K562 (cell line): ENCODE measurements at places on chromosomes 13 and 19.

DNA sequence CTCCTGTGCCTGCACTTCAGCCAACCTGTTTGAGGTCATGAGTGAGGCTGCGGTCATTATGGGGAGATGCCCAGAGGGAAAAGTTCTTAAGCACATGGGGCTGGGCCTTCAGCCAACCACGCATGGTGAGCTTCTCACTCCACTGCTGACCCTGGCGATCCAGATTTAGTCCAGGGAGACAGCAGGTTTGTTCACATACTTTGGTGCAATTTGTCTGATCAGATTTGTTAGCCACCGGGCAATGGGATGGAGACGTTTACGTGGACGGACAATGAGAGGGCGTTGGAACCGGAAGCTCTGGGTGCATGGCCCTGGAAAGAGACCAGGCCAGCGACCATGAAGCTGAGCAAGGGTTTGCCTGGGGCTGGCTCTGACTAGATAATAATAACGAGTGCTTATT is 56.2 kb downstream of the RGCC start:
- DNase-seq = no peak

DNA sequence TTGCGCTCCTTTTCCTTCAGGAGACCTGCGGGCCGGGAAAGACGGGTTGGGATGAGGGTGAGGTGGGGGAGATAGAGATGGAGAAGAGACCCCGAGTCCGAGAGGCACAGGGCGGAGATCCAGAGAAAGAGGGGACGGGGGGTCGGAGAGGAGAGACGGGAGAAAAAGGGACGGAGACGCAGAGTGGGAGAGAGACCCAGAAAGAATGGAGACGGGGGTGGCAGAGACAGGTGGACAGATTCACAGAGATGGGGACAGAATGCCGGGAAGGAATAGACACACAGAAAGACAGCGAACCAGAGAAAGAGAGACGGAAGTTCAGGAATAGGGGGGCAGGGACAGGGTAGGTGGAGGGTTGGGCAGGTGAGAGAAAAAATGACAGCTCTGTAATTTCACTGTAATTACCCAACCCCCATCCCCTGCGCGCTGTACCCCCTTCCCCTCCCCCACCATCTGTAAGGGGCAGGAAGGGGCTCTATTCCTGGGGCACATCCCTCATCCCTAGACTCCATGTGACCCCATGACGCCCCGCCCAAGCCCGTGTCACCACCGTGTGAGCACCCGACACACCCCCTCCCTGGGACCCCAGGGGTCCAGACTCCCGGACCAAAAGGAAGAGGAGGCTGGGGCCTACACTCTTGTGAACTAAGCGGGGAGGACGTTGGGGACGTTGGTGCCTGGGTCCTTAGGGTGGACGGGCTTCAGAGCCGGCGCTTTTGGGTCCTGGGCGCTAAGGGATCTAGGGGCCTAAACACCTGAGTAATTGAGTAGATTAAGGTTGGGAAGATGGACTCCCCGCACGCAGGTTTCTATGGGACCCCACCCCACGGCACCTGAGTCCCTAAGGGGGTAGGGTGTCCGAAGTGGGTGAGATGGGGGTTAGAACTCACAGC is 967 bp downstream of the DBP start:
- no peak for DNase-seq

DNA sequence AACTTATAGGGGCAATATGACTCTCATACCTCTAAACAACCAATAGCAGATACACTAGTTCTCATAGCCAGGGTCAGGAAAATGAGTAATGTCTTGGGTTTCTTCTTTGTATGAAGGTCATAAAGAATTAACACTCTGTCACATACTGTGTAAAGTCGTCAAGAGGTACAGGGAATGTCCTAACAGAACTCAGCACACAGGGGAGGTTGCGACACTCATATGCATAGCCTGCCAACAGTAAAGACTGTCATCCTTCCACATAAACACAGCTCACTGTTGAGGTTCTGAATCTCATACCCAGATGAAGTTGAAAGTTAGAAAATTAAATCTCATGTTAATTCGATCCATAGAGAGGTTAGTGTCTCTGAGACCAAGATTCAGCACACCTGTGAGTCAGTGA is 34.2 kb upstream of the ZNF254 start:
- no peak for DNase-seq

DNA sequence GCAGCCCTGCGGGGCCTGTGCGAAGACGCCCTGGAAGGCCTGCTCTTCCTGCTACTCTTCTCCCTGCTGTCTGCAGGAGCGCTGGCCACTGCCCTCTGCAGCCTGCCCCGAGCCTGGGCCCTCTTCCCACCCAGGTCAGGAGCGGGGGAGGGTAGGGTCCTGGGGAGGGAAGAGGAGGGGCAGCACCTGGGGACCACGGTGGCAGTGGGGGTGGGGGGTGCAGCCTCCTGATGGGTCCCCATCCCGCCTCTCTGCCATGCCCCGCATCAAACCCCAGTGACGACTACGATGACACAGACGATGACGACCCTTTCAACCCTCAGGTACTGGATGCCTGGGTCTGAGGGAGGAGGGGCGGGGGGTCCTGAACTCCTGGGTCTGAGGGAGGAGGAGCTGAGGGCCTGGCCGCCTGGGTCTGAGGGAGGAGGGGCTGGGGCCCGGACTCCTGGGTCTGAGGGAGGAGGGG is 13.4 kb upstream of the LENG8 start:
- DNase-seq = no peak

DNA sequence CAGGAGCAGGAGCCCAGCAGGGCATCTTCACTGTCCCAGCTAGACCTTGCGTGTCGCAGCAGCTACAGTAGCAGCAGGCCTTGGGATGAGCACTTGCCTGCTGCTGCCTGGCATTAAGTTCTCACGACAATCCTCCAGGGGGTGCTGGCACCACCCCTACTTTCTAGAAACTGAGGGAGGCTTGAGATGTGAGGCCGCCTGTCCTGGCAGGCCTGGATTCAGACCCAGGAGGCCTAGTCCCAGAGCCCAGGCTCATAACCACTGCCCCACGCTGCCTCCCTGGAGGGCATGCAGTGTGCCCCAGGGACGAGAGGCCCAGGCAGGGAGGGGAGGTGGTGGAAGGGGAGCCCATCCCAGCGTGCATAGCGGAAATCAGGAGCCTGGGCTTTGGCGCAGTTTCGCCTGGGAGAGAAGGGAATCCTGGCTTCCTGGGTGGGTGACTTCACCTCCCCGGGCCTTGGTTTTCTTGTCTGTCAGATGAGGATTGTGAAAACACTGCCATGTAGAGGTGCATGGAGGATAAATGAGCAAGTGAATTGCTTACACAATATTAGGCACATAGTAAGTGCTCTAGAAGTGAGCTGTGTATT is 26.1 kb downstream of the PPP5C start:
- DNase-seq = no peak

DNA sequence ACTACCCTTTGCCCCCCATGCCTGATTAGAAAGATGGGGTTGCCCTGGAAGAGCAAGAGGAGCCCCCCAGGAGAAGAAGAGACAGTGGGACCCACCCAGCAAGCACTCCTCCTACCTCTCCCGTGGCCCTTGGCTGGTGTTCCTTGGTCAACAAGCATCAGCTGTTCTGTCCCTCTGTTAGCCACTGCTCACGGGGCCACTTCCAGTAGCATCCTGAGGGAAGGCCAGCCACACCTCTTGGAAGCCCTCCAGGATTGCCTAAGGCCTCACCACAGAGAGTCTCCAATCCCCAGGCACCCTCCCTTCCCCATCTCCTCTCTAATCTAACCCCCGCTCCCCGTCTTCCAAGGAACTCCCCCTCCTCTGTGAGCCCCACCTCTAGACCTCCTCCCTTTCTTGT is 15.1 kb upstream of the DPP9 start:
- no peak for DNase-seq

GRCh38 chr13:54950546-54950945 is 1921.9 kb downstream of the OLFM4 start:
- no peak for DNase-seq

DNA sequence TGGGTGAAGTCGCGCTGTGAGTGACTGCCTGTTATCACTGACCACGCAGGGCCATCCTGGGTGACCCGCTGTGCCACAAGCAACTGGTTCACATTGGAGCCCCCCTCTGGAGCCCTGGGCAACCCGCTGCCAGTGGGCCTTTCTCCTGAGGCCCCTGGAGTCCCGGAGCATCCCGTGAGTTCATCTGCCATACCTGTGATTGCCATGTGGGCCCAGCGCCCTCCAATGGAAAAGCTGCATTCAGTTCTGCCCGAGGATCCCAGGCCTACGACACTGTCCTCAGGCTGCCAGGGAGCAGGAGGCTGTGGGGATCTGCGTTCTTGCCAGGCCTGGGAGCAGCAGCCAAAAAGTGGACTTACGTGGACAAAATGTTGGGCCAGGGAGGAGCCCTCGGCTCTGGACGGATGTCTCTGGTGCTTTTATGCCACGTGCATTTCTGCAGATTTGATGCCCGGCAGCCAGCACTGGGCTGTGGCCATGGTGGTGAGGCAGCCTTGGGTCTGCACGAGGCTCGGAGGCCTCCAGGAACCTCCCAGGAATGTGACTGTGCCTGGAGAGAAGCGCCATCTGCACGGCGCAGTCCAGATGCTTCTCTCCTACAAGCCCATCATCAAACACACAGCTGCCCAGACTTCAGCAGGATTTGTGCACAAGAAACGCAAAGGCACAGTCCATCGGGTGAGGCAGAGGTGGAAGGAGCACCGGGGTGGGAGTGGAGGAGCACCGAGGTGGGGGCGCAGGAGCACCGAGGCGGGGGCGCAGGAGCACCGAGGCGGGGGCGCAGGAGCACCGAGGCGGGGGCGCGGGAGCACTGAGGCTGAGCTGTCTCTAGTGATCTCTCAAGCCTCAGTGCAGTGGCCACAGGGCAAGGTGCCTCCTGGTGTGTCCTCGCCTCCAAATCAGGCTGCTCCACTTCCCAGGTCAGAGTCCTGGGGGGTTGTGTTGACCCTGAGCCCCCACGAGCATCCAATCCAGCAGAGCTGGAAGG is 44.0 kb downstream of the C13orf46 start:
- DNase-seq = no peak

- no peak for DNase-seq
Observed at GRCh38 chr19:19820774-19821320, 703 bp downstream of the ZNF506 start.

DNA sequence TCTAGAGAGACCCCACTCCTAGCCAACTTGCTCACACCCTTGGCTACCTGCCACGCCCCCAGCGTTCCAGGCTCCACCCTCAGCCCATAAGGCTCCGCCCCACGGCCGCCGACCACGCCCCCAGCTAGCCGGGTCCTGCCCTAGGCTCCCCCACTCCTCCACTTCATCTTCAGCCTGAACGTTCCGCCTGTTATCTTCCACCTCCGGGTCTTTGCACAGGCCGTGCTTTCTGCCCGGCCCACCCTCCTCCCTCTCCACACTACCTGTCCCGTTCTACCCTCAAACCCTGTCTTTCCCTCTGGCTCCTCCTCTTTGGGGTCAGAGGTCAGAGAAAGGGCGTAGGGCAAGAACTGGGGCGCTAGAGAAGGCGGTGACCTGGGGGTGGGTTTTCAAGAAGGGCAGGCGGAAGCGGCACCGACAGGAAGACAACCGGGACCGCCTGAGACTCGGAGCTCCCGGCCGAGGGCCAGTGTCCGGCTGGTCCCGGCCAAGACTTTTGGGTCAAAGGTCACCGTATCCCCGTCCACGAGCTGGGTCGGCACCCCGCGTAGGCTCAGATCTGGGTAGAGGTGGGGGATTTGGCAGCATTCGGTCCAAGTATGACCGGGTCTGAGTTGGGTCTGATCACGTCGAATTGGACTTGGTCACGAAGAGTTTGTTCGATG is 2.2 kb downstream of the PDE4C start:
- peak; percentile 96 for DNase-seq

DNA sequence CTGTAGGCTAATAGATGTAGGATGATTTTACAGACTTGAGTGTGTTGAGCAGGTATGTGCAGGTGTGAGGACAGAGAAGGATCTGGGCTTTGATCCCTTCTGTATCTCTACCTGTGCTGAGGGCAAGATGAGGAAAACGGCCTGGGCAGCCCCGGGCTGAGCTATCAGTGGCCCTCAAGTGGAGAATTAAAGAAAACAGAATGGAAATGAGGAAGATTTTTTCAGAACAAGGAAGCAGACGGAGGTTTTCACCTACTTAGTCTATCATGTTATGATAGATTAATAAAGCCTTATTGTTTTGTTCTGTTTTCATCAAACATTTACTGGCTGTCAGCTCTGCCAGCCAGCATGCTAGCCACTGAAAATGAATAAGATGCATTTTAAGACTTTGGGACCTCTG is 22.3 kb upstream of the FOXO1 start:
- DNase-seq = no peak

DNA sequence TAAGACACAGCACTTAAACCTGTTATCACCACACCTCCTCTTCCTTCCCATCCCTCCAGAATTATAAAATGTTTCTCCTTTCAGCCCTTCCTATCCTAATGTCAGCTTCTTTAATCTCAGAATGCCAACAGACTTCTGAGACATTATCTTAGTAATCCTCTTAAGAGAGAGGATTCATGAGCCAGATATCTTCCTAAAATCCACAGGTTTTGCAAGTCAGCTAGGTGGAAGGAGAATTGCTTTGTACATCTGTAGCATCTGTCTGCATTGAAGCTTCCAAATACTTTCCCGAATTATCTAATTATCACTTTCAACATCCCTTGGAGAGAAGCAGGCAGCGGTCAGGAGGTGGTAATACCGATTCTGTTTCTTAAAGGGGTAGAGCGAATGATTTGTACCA is 179.1 kb downstream of the DCT start:
- no peak for DNase-seq

DNA sequence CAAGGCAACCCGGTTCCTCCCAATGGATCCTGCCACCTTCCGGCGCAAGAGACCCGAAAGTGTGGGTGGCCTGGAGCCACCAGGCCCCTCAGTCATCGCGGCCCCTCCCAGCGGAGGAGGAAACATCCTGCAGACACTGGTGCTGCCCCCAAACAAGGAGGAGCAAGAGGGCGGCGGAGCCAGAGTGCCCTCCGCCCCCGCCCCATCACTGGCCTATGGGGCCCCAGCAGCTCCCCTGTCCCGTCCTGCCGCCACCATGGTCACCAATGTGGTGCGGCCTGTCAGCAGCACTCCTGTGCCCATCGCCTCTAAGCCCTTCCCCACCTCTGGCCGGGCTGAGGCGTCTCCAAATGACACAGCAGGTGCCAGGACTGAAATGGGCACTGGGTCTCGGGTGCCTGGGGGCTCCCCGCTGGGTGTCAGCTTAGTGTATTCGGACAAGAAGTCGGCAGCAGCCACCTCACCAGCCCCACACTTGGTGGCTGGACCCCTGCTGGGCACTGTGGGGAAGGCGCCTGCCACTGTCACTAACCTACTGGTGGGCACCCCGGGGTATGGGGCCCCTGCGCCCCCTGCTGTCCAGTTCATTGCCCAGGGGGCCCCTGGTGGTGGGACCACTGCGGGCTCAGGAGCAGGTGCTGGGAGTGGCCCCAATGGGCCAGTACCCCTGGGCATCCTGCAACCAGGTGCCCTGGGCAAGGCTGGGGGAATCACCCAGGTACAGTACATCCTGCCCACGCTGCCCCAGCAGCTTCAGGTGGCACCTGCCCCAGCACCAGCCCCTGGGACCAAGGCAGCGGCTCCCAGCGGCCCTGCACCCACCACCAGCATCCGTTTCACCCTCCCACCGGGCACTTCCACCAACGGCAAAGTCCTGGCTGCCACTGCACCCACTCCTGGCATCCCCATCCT is 11.2 kb upstream of the PRR19 start:
- no peak for DNase-seq

GRCh38 chr13:107730813-107731212 is 484.5 kb downstream of the LIG4 start:
- DNase-seq = no peak
